Stimulated activated memory B cell treated with anti-CD40 and anti-IgM and Interleukin-4, amounts not matched to agents 10 μg/mL and 1 μg/mL and 100 μg/mL, for 72 hours (primary cell): ENCODE measurements at places on chromosomes 4 and X.

- no peak for ATAC-seq
These were observed 41.1 kb downstream of the HPF1 start for GRCh38 chr4:169716677-169717076.

DNA sequence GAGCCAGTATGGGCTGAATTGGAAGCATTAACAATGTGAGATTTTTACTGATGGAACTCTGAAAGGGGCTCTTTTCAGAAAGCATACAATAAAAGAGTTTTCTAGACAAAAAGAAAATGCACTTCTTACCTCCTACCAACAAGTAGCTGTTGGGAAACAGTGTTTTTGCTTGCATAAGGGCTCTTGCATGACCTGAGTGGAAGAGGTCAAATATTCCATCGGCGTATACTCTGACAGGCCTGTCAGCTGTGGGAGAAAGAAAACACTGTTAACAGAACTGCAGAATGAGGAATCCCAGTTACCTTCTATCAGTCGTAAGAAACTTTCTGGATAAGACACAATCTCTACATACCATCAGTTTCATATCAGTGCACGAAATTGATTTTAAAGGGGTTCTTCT lies 39.5 kb downstream of the PCYT1B start:
- no peak for ATAC-seq

DNA sequence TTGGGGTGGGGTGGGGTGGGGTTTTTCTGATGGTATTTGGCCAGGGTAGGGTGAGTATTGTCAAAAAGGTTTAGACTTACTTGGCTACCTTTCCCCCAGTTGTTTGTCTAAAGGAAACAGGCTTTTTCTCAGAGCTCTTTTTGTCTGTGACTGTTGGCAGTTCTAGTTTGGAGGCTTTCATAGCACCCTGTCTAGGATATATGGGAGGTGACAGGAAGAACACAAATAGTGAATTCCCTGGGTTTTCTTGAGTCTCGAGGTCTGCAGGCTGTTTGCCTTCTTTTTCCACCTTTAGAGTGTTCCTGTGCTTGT lies 13.5 kb downstream of the RPS6KA3 start:
- ATAC-seq, result no peak

GRCh38 chr4:132956962-132957361 lies 192.1 kb upstream of the PCDH10 start:
- no peak for ATAC-seq

- no peak for ATAC-seq
These were observed 38.1 kb upstream of the BBS7 start for GRCh38 chr4:121908346-121908745.

GRCh38 chrX:4314586-4314985 lies 601.1 kb upstream of the PRKX start:
- ATAC-seq, result no peak

DNA sequence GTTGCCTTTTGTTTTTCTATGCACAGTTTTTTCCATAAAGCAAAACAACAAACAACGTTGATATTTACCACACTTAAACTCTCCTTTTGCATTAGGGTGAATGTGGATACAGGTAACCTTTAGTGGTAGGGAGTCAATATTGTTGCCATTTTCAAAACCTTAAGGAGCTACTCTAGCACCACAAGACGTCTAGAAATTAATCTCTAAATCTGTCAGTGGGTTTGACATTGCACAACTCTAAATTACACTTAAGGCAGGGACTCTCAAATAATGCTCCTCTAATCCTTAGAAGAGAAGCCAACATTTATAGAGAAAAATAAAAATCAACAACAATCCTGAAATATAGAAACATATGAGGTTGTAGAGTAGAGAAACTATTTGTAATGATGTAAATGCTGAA lies 297.2 kb downstream of the UNC5C start:
- no peak for ATAC-seq

GRCh38 chr4:166386491-166387360 lies 513.7 kb downstream of the TLL1 start:
- no peak for ATAC-seq

DNA sequence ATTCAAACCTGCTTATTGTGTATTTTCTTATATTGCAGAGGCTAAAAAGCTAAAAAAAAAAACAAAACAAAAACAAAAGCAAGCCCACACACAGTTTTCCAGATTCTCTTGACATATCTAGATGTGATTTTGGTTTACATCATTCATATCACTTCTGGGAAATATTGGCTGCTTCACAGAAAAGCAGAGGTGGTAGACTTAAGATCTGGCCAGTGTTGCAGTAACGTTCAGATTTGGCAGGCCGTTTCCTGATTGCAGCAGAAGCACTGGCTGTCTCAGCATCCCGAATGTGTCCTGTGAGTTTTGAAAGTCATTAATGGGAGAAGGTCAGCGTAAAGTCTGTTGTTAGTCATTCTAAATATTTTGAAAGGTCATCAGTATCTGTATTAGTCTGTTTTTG lies 2062.0 kb downstream of the ARAP2 start:
- ATAC-seq, result no peak

GRCh38 chr4:2630556-2631273 lies 94.3 kb downstream of the FAM193A start:
- ATAC-seq, result no peak

GRCh38 chrX:12955882-12956703 lies 18.8 kb upstream of the TMSB4X start:
- peak; percentile 80 for ATAC-seq

DNA sequence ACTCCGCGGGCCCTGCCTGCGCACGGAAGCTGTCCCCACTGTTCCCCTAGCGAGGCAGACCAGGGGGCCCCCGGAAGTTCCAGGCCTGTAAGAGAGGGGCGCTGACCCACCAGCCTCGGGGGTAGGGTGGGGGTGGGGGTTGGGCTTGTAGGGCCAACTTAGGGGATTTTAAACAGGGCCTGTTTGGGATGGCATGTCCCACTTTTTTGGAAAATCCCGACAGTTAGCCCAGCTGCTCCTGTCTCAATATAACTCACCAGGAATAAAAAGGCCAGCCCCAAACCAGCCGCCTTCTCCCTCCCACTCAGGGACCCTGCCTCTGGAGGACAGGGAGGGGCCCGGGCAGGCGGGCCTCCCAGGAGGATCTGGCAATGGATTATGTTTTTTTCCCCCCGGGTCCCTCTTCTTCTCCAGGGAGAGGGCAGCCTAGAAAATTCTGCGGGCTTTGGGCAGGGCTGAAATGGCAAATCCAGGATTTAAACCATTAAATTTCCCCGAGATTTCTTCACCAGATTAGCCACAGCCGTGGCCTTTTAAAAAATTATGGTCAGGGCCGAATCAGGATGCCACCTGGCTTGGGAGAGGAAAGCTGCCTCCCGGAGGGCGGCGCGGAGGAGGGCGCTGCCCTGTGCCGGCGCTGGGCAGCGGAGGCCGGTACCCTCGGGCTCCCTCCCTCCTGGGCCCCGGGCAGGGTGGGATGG lies 957 bp downstream of the PPP2R2C start:
- ATAC-seq, result no peak

DNA sequence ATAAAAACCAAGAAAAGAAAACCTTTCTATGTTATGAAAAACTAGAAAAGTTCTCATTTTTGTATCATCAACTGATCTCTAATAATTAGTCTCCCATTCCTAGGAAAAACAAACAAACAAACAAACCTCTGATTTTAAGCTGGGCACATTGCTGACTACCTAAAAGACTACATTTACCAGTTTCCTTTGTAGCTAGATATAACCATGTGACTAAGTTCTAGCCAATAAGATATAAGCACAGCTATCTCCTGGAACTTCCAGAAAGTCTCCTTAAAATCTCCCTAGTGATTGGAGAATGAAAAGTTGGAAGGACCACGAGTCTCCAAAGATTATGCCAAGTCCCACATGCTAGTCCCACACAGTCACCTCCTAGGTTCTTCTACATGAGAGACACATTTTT lies 108.9 kb downstream of the NR3C2 start:
- no peak for ATAC-seq

DNA sequence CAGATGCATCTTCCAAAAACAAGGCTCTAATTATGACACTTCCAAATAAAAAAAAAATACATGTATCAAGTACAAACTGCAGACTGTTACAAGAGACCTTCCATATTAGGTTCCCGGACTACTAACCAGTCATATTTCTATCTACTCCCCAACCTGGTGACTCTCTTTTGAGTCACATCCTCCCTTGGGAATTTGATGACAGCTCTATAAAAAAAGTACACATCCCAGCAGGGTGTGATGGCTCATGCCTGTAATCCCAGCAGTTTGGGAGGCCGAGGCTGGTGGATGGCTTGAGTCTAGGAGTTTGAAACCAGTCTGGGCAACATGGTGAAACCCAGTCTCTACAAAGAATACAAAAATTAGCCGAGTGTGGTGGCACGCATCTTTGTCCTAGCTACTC lies 14.9 kb downstream of the RPGR start:
- no peak for ATAC-seq

DNA sequence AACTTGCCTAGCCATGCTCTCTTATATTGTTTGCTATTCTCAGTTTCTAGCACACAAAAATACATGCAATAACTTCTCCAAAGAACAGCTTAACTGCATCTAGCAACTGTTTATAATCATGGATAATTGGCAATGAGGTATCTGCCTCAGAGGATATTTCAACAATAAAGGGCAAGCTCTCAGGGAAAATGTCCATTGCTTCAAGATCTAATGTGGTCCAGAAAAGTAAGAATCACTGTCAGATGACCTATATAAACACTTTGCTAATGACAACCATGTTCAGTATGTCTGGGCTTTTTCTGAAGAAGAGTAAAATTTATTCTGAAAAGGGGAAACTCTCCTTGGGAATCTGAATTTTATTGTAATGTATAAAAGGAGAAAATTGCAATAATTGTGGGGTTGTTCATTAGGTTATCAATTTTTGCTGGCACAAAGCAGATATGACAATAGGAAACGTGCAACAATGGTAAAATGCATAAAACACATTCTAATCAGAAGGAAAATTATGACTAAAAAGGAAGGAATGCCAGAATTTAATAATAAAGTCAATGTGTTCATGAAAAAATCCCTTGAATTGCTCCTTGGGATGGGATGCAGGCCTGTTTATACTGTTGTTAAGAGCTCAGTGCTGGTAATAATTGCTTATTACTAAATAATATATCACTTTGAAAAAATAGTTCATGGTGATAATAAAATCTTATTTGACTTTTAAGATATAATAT lies 90.3 kb downstream of the ANTXR2 start:
- no peak for ATAC-seq

DNA sequence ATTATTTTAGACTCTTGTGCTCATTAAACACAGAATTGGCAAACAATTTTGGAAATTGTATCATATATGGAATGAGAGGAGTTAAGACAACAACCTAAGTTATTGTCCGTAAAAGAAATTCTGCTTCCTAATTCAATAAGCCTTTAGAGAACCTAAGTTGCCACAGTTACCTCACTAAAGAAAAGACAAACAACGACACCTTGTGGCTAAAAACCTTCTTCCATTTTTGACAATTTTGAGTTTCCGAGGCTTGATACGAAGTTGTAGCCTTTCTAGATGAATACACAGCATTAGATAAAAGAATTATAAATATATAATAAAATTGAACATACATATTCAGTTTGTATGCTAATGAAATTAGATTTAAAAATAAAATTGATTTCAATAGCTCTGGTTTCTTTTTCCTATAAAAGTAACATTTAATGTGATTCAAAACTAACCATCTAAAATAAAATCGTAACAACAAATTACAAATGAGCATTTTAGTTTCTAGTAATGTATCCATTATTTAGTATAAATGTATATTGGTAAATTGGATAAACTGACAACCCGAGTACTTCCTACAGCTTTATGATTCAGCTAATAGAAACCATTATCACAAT lies 275.1 kb downstream of the GPM6A start:
- ATAC-seq, result no peak

DNA sequence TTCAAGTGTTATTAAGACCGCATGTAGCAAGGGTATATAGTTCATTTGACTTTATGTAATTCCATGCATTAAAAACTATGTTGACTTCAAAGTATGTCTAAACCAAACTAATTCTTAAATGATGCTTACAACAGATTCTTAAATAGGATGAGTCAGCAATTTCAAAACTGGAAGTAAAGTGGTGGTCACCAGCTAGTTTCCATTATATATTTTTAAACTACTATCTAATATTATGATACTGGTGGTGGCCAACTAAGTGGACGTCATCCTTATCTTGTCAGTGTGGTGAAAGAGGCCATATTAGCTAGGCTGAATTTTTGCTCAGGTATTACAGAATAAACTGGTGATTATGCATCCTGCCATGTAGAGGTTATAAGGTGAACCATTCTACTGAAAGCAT lies 1.2 kb downstream of the IL15 start:
- no peak for ATAC-seq

DNA sequence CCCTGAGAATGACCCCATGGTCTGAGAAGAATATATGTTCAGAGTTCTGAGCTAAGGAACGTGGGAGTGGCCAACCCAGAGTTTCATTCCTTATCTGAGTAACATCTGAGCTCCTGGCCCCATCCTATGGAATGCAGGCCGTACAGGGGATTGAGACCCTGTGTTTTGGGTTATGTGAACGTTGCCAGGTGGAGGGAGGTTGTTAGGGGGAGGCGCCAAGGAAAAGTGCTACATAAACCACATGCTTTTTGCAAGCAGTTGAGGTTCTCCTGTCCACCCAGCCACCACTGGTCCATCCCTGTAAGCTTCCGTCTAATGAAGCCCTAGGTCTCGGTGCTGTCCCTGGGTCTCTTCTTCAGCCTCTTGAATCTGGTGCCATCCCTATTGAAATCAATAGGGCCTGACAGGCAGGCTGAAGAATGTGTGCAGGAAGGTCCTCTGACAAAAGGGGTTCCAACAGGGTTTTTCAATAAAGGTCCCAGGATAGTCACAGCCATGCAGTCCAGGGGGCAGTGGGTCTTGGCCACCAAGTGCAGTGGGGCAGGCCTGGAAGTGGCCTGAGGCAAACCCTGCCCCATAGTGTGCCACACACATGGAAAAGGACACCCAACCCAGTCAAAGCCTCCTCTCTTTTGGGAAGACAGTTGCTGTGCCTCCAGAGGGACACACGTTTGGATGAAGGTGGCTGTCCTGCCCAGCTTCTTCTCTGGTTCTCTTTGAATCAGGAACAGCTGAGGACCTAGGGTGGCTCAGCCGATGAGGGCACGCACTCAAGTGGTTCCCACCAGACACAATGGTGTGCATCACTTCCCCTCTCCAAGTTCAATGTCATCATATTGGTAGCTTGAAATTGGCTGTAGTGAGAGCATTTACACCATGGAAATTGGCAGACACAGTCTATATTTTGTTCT lies 53.5 kb downstream of the HTRA3 start:
- no peak for ATAC-seq

GRCh38 chr4:101251261-101251660 lies 96.1 kb downstream of the PPP3CA start:
- no peak for ATAC-seq

GRCh38 chr4:88187766-88188165 lies 29.3 kb upstream of the ABCG2 start:
- ATAC-seq, result no peak
